ENCODE measurements at places on chromosomes 16 and 17.

- no peak for DNase-seq
Measured at GRCh38 chr16:15899538-15900100, 11.2 kb upstream of the CEP20 start.

DNA sequence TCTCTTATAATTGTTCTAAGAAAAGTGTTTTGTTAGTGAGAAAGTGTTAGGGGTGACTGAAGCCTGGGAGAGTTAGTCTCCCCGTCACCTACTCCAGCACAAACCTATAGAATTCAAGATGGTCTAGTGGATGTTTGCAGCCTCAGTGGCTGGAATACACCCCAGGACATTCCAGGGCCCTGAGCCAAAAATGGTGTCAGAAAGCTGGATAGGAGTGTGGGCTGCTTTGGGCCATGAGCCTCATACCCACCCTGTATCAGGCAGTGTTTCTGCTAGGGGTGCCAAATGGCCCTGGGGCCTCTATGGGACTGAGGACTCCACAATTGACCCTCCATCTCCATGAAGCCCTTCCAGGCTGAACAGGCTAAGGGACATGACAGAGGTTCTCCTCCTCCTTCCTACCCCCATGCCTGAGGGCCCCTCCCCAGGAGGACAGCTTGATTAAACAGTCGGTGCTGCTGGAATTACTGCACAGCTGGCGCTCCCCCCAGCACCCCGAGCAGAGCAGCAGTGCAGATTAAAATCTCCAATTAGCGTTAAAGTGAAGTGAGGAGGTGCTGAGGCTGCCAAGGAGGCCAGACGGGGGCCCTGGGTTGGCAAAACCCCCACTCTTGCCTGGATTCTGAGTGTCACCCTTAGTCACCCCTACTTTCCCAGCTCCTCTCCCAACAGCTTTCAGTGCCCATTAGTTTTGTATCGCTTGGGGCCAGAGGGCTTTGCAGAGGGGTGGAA, 59.1 kb downstream of the NEUROD2 start:
- DNase-seq: no peak

GRCh38 chr16:8929086-8929748, 34.5 kb downstream of the USP7 start:
- no peak for DNase-seq

- no peak for DNase-seq
Measured at GRCh38 chr17:49574323-49574781, 1.3 kb upstream of the NXPH3 start.

- peak; percentile 47 for DNase-seq
Measured at GRCh38 chr16:81616321-81617020, 162.6 kb upstream of the PLCG2 start.

DNA sequence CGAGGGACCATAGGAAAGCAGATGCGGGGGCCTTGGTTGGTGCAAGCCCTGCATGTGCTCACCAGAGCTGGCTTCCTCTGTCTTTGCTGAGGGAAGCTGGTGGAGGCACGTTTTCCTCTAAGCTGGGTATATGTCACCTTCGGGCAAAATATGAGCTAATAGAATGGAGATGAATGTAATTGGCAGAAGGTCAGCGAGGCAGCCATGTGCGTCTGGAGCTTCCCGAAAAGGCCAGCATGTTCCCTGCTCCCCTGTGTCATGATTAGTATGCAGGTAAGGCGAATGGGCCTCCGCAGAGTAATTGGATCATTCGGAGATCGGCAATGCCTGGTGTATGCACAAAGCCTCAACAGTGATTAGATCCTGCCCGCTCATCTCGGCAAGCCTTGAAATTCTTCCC, 806.2 kb upstream of the EEF2KMT start:
- no peak for DNase-seq

DNA sequence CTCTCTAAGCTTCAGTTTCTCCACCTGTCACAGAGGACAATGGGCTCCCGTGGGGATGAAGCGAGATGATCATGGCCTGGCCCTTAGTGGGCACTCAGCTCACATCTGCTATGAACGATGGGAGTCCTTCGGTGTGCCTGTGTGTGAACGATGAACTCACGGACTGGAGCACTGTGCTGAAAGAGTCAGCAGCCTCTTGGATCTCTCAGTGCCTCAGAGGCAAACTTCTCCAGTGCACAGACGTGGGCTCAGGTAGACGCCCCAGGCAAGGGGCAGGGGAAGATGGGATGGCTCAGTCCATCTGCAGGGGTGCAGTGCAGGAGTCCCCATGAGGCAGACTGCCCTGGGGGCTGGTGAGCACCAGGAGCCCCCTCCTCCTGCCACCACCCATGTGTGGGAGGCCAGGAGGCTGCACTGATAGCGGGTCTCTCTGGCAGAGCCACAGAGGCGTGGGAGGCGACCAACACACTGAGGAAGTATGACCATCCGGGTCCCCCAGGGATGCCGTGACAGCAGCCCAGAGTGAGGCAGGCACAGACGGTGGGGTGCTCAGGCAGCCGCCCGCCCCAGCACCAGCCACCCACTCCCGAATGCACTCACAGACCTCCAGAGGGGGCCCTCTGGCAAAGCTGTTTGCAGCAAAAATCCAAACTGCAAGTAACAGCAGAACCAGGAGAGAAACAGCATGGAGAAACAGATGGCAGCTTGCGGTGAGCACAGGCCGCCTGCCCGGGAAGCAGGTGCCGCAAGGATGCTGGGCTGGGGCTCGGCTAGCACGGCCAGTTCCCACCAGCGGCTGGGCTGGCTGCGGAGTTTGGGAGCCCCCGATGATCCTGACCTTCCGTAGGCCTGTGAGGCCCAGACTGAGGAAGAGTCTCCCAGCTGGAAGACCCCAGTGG, 82.7 kb downstream of the RPH3AL start:
- no peak for DNase-seq

DNA sequence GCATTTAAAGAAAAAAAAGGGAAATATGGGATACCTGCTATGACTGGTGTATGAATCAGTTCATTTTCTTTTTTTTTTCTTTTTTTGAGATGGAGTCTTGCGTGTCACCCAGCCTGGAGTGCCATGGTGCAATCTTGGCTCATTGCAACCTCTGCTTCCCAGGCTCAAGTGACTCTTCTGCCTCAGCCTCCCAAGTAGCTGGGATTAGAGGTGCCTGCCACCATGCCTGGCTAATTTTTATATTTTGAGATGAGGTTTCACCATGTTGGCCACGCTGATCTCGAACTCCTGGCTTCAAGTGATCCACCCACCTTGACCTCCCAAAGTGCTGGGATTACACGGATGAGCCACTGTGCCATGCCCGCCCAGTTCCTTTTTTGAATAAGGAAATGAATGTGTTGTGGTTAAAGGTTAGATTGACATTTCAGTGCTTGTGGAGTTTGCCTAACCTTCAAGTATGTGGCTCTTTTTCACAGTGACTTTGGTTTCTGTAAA, 7.7 kb downstream of the HAPSTR1 start:
- no peak for DNase-seq

DNA sequence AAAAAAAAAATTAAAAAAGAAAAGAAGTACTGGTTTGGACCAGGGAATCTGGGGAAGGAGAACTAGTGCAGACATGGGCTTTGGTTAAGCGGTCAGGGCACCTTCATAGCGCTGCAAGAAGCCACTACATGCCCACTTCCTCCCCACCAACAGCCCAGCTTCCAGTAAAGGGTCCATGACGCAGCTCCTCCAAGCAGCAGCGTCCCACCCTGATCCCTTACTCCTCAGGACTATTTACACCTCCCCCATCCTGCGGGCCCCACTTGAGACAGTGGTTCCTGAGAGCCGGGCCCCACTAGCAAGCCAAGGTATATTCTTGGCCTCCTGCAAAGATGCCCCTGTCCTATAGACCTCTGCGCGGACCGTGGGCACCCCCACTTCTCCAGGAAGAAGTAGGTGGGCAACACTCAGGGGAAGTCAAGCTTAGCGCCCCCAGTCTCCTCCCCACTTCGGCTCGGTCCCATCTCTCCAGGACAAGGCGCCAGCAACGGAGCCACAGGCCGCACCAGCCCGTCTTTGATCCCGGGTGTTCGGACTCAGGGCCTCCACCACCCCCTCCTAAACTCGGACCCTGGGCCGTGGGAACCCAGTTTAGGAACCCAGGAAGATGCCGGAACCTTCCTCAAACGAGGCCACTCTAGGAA, 913 bp upstream of the PRR14 start:
- no peak for DNase-seq

GRCh38 chr17:69525920-69526841, 111.7 kb downstream of the MAP2K6 start:
- no peak for DNase-seq

- DNase-seq: no peak
Measured at GRCh38 chr17:75501378-75502071, 13.8 kb downstream of the CASKIN2 start.

DNA sequence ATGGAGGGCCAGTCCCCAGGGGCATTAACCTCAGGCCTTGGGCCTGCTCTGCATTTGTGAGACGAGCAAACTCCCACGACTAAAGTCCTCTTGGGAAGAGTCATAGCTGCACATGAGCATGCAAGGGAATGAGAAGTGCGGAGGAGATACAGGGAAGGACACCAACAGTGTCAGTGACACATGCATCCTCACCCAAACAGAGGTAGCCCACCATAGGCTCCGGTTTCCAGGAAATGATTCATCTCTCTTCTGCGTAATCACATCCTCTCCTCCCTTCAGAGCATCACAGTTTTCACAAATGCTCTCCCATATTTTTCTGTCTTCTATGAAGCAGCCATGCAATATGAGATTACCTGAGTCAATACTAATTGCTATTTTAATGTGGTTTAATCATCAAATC, 725.7 kb upstream of the GOT2 start:
- DNase-seq: no peak

GRCh38 chr17:32161029-32161428, 18.7 kb downstream of the RHOT1 start:
- no peak for DNase-seq

GRCh38 chr16:3029491-3030221, 5.8 kb downstream of the THOC6 start:
- DNase-seq: no peak

- DNase-seq: no peak
Measured at GRCh38 chr16:1466054-1466453, 8.8 kb downstream of the CLCN7 start.

GRCh38 chr16:89174877-89175276, 3.3 kb downstream of the CDH15 start:
- DNase-seq: no peak

- no peak for DNase-seq
Measured at GRCh38 chr16:4200000-4200780, 41.7 kb downstream of the SRL start.

DNA sequence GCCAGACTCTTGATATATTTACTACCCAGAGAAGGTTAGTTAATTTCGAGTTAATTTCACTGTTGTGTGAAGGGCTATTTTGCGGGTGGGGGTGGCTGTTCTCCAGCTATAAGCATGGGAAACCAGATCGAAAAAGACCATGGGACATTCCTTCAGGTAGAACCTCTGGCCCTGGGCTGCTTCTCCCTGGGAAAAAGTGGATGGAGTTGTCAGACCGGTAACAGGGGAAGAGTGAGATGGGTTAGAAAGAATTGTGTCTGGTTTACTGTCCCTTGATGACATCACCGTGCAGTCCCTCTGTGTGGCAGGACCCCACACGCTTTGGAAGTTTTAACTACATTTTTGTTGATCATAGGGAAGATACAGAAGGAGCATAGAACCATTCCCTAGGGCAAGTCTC, 296.3 kb downstream of the RBFOX1 start:
- DNase-seq: no peak

DNA sequence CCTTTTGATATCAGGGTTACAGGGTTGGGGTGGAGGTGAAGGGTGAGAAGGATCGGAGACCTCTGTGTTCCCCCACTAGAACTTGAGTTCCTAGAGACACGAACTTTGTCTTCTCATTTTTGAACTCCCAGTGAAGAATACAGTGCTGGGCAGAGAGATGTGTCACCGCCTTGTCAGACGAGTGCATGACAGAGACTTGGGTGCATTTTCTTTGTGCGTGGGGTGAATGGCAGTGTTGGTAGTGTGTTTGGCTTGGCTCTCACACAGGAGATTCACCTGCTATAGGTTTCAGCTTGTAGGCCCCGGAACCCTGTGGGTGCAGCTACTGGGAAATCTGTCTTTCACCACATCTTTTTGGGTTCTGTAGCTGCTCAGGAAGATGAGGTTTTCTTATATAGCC, 40.0 kb upstream of the CCR7 start:
- peak; percentile 73 for DNase-seq

DNA sequence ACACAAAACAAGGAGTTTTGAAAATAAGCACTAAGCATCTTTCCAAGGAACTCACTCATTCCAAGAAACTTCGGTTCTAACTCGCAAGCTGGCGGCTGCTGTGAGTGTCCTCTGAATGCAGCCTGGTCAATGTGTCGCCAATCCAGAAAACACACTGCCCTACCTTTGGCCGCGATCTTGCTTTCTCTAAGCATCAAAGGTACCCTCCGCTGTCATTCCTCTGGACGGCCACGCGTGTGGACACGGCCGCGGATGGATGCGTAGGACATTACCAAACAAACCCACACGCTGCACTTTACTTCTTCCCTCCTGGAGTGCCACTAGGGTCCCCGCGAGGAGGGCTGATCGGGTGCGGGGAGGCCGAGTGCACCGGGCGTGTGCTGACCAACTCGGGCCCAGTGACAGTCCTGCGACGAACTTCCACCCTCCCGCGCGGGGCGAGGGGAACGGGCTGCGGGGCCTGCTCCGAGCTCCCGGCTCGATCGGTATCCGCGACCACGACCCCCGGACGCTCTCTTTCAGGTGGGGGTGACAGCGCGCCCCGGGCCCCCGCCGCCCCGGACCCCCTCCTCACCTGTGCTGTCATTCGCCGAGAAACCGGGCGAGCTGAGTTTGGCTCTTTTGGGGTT, 1.1 kb downstream of the CREBBP start:
- no peak for DNase-seq

DNA sequence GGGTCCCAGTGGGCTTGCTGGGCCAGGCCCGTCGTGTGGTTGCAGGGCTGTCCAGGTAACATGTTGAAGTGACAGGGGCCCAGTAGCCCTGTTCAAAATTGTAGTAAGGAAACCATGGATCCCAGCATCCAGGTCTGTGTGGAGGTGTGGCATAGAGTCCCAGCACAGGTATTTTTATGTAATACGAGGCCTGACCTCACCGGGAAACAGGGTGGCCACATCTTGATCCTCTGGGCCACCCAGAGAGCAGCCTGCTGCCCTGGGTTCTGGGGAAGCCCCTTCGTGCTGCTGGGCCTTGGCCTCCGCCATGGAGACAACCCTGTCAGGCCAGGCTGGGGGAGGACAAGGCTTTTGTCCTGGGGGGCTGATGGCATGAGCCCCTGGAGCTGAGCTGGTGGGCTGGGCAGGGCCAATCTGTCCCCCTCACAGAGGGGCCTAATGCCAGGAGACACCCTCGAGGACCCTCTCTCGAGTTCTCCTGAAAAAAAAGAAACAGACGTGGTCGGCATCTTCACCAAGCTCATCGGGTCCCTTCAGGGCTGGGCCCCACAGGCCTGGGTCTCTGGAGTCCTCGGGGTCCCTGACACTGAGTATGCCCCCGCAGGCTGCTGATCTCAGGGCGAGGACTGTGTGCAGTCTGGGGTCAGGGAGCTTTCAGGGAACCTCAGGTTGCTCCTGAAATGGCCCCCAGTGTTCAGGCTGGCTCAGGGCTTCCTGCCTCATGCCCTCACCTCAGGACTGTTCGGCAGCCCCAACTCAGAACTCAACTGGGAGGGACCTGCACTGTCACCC, 47.8 kb downstream of the TNFRSF13B start:
- DNase-seq: no peak

- no peak for DNase-seq
Measured at GRCh38 chr17:38326996-38327792, 16.6 kb downstream of the GPR179 start.

GRCh38 chr17:43720311-43721060, 38.1 kb downstream of the SOST start:
- DNase-seq: peak; percentile 67

- no peak for DNase-seq
Measured at GRCh38 chr17:15464231-15464985, 3.0 kb downstream of the CDRT4 start.

Data from stimulated activated CD4-positive, alpha-beta T cell treated with anti-CD3 and anti-CD28 coated beads, Interleukin-2, amount 100 ng/mL, for 4 hours (primary cell).